ENCODE measurements at places on chromosomes 3 and 15. TPM values are rescaled to one million over a fixed set of nuclear protein-coding genes. Genes with fewer than 3 reads are reported as not detected.
A peak's percentile ranks its signal among the peaks of the same experiment; 100 is the strongest.

Gene SLC7A14
- 0.56 TPM for total RNA-seq

GRCh38 chr3:122938783-122939425, 88.7 kb downstream of the SEMA5B start:
- H3K36me3 ChIP-seq, result no peaks in the 10 kb centered on the region
- H3K27ac ChIP-seq, result no peak overlapping the region
- H3K4me1 ChIP-seq, result no peaks in the 10 kb centered on the region
- H3K27me3 ChIP-seq, result no peaks in the 10 kb centered on the region
- H3K4me3 ChIP-seq, result no peak overlapping the region
- peak; percentile 29 for DNase-seq

Gene KNL1
- 8.5 TPM for total RNA-seq

- DNase-seq, result no peak
- H3K27me3 ChIP-seq, result no peaks in the 10 kb centered on the region
- H3K4me1 ChIP-seq, result no peaks in the 10 kb centered on the region
- no peak overlapping the region for H3K27ac ChIP-seq
Measured at GRCh38 chr3:44833394-44833793, 28.3 kb upstream of the TMEM42 start.

GRCh38 chr15:57504599-57504940, 87.1 kb upstream of the MYZAP start:
- peak overlapping the region; percentile 79 for H3K27ac ChIP-seq
- H3K27me3 ChIP-seq, result no peaks in the 10 kb centered on the region
- no peaks in the 10 kb centered on the region for H3K36me3 ChIP-seq

Gene CCR4
- 0.69 TPM for total RNA-seq

GRCh38 chr15:67839929-67840748, at the start of gene RNU6-1:
Gene RNU6-1, minus strand, starts transcription at chr15:67840045.
- H3K27ac ChIP-seq, result peak within 1 kb of the TSS; percentile 83
- peaks cover 10% of the 10 kb centered on the region for H3K4me1 ChIP-seq
- DNase-seq, result peak; percentile 95
- H3K4me3 ChIP-seq, result peak within 1 kb of the TSS; percentile 62
- H3K36me3 ChIP-seq, result no peaks in the 10 kb centered on the region
- peaks cover 12% of the 10 kb centered on the region for H3K27me3 ChIP-seq

GRCh38 chr3:138180375-138181029, 5.8 kb upstream of the DBR1 start:
- DNase-seq, result peak; percentile 28
- H3K4me1 ChIP-seq, result no peaks in the 10 kb centered on the region
- H3K27ac ChIP-seq, result no peak overlapping the region

Gene CELSR3
- total RNA-seq, result 1.3 TPM

DNA sequence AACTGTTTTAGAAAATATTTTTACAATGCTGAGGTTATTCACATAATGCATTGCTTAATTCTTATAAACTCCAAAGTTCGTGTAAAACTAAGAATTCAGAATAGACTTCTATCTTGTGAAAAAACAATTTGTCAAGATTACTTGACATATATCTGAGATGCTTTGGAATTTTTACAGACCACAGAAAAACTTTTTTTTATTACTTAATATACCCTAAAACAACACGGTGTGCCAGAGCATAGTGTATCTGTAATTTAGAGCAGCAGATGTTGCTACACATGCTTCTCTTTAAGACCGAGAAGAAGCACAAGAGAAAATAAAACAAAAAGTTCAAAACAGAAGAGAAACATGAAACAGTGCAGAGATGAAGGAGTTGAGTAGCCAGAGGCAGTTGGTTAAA, 26.4 kb downstream of the ASB7 start:
- DNase-seq, result no peak
- H3K27me3 ChIP-seq, result no peaks in the 10 kb centered on the region
- H3K4me1 ChIP-seq, result no peaks in the 10 kb centered on the region
- H3K27ac ChIP-seq, result no peak overlapping the region
- no peak overlapping the region for H3K4me3 ChIP-seq

Gene ICE2
- total RNA-seq, result 37.3 TPM

GRCh38 chr3:60551455-60552209, 699.6 kb downstream of the FHIT start:
- H3K4me1 ChIP-seq, result no peaks in the 10 kb centered on the region
- H3K27ac ChIP-seq, result no peak overlapping the region
- no peaks in the 10 kb centered on the region for H3K36me3 ChIP-seq
- no peaks in the 10 kb centered on the region for H3K27me3 ChIP-seq

GRCh38 chr3:112736805-112737566, 96.0 kb upstream of the CCDC80 start:
- H3K4me1 ChIP-seq, result no peaks in the 10 kb centered on the region
- no peak overlapping the region for H3K4me3 ChIP-seq
- no peak overlapping the region for H3K27ac ChIP-seq
- DNase-seq, result no peak

DNA sequence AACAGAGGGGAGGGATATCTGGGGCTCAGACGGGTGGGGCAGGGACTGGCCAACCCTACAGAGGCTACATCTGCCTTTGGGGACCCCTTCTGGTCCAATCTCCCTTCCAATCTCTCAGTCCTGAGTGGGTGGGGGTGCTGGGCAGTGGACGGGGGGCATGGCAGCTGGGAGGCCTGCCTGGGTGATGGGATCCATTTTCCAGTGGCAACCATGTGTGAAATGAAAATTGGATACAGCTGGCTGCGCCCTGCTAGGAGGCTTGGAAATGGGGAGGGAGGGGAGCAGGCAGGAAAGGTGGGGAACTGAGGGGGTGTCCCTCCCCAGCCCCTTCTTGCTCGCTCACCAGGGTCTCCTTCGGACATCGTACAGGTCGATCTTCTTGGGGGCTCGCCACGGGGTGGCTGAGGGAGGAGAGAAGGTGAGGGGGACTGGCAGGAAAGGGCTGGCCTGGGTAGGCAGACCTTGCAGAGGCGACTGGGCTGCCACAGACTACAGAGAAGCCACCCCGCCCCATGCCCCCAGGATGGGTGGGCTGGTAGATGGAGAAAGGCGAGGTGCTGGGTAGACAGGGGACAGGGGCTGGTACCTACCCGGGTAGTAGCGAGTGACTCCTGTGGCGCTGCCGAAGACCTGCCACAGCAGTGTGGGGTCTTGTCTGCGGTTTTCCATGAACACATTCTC, 21.2 kb upstream of the TMEM115 start:
- H3K27ac ChIP-seq, result no peak overlapping the region
- no peaks in the 10 kb centered on the region for H3K27me3 ChIP-seq
- no peak for DNase-seq
- H3K4me3 ChIP-seq, result no peak overlapping the region
- no peaks in the 10 kb centered on the region for H3K4me1 ChIP-seq

Gene MED12L
- 0.32 TPM for total RNA-seq

DNA sequence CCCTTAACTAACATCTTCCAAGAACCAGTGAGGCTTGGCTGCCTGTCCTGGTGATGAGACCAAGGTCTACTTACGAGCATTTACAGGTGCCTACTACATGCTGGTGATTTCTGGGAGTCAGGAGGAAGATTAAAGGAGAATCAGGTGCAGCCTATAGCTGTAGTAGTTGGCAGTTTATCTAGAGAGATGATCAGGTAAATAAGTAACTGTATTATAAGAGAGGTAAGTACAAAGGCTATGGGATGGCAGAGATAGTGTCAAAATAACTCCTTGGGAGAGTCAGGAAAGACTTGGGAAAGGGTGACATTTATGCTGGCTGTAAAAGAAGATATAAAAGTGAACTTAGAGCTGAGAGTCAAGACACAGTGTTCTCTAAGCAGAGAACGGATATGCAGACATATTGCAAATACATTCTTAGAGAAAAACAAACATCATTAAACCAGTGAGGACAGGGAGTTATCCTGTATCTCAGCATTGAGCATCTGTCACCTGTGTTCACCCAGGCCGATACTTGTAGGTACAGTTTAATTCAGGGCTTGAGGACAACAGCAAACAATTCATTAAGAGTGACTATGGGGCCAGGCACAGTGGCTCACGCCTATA, 49.7 kb upstream of the ACP3 start:
- H3K36me3 ChIP-seq, result no peaks in the 10 kb centered on the region
- H3K4me1 ChIP-seq, result no peaks in the 10 kb centered on the region
- H3K4me3 ChIP-seq, result no peak overlapping the region
- DNase-seq, result no peak
- no peaks in the 10 kb centered on the region for H3K27me3 ChIP-seq

GRCh38 chr3:107307205-107307604, 70.0 kb upstream of the CCDC54 start:
- H3K4me1 ChIP-seq, result no peaks in the 10 kb centered on the region
- H3K36me3 ChIP-seq, result no peaks in the 10 kb centered on the region
- H3K27me3 ChIP-seq, result no peaks in the 10 kb centered on the region
- no peak overlapping the region for H3K27ac ChIP-seq
- H3K4me3 ChIP-seq, result no peak overlapping the region
- DNase-seq, result no peak

Gene SMCO1
- not detected for total RNA-seq

DNA sequence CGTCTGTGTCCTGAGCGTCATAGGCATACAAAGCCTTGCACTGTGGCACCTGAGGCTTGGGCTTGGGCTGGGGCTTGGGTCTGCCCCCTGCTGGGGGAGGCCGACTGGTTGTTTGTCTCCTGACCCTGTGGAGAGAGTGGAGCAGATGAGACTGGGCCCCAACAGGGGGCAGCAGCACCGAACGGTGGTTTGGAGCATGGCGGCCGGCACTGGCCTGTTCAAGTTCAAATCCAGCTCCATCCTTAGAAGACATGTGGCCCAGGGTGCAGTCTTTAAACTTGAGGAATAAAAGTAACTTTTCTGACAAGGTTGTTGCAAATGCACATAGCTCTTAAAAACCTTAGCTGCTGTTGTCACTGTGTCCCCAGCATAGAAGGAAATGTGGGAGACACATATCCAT, 33.3 kb downstream of the CCNB2 start:
- H3K27me3 ChIP-seq, result no peaks in the 10 kb centered on the region
- DNase-seq, result peak; percentile 48
- H3K27ac ChIP-seq, result no peak overlapping the region
- H3K36me3 ChIP-seq, result no peaks in the 10 kb centered on the region

Data from colonic mucosa (tissue), 4 donors.